ENCODE measurements at places on chromosomes 1 and 21.

DNA sequence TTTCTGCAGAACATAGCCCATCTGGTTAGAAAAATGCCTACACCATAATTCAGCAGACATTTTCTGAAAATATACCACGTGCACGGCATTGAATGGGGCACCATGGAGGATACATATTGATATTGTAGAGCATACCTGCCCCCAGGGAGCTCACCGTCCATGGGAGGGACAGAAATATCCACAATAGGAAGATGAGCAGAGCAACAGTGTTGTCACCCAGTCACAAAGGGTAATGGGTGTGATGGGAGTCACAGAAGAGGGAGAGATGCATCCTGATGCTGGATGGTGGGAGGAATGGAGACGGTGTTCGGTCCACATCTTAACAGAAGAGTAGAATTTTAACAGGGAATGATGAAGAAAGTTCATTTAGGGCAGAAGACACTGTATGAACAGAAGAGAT, 51.4 kb downstream of the ATP1A1 start:
- no peak for DNase-seq

GRCh38 chr1:53299233-53299632, 28.6 kb downstream of the LRP8 start:
- no peak for DNase-seq

DNA sequence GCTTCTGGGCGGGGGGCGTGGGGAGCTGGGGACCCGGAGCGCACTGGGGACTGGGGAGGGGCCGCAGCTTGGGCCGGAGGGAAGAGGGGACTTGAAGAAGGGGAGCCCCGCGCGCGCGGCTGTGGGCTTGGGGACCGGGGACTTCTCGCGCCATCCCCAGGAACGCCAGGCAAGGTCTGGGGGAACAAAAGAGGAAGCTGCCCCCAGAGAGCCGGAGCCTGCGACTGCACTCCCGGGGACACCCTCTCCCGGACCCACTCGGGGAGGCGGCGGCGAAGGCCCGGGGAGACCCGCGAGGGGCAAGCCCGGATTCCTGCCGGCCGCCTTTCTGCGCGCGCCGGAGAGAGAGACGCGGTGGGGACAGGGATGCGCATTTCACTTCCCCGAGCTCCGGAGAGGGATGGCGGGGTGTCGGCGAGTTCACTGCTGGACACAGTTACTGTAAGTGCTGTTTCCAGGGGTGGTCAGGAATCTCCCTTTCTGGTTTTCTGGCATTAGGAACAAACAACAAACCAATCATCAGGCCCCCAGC, 732 bp downstream of the ABCG1 start:
- no peak for DNase-seq

GRCh38 chr1:245306628-245307410, 152.0 kb downstream of the KIF26B start:
- DNase-seq, result no peak

DNA sequence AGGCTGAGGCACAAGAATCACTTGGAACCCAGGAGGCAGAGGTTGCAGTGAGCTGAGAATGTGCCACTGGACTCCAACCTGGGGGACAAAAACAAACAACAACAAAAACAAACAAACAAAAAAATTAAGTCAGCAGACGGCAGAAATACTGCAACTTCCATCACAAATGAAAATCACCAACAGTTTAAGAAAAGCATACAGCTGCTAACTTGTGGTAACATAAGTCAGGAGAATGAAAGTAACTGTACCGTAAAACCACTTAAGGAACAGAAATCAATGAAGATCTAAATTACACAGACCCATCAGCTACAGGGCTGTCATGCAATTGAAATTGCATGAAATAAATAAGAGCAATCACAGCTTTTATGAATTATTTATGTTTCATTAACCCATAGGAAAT, 25.0 kb downstream of the MCOLN2 start:
- DNase-seq, result no peak

- no peak for DNase-seq
Measured at GRCh38 chr1:224694969-224695368, 78.9 kb downstream of the CNIH3 start.

- DNase-seq, result no peak
Measured at GRCh38 chr1:24193046-24193445, 6.0 kb upstream of the IFNLR1 start.

DNA sequence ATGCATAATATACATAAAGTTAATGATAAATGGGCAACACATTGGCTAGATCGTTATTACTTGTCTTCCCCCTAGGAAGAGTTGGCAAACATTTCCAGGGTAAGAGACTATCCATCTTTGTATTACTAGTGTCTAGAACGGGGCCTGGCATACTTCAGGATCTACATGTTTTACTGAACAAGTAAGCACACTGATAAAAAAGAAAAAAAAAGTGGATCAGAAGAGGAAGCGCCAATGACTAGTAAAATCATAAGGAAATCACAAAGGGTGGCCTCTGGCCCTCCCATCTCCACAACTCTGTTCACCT, 482 bp downstream of the TM2D1 start:
- DNase-seq, result no peak

DNA sequence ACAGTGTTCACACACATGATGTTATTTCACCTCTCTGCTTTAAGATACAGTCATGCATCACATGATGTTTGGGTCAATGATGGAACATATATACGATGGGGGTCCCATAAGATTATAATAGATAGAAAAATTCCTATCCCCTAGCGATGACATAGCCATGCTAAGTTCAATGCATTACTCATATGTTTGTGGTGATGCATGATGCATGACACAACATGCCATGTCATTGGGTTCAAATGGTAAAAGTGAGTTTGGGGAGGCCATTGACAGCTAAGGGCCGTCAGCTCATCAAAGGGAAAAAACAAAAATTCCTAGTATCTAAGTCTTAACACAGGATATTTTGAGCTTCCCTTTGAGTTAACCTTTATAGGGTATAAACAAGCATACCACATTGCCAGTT, 73.6 kb downstream of the ATP1A1 start:
- no peak for DNase-seq

GRCh38 chr1:19179597-19180264, 30.3 kb downstream of the UBR4 start:
- no peak for DNase-seq

GRCh38 chr1:246786606-246787238, 62.5 kb downstream of the SCCPDH start:
- no peak for DNase-seq

- no peak for DNase-seq
Measured at GRCh38 chr1:17119773-17120480, 676 bp upstream of the PADI2 start.

GRCh38 chr1:211738691-211739301, 63.4 kb upstream of the NEK2 start:
- no peak for DNase-seq

GRCh38 chr1:63739452-63739851, 34.4 kb upstream of the ROR1 start:
- DNase-seq, result no peak

GRCh38 chr1:34656299-34656698, 98.5 kb upstream of the GJB5 start:
- no peak for DNase-seq

DNA sequence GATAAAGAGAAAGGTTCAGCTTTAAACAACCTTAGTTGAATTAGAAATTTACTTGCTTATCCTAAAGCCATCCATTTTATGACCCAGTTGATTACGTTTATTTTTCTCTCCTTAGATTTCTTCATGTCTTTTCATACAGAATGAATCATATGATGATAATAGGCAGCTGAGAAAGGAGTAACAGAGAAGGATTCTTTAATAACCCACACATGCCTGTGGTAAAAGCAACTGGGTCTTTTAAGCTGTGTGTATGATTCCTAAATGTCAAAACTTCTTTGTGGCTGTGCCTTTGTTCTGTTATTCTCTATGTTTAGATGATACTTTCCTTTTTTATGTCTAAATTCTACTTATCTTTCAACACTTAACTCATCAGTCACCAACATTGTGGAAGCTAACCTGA, 626.5 kb downstream of the NCAM2 start:
- DNase-seq, result no peak

DNA sequence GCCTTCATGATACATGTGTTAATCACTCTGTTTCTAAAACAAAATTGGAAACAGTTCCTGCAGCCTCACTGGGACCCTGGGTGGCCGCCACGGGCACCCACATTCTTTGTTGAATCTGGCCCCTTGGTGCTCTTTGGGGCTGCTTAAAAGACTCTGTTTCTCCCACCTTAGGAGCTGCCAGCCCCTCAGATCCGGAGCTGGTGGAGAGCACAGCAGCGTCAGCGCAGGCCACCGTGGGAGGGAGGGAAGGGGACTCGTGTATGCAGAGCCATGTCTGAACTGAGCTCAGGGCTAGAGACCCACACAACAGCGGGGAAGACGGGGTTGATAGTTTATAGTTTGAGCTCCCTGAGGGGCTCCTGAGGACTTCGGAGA, 121.2 kb downstream of the CNIH3 start:
- no peak for DNase-seq

DNA sequence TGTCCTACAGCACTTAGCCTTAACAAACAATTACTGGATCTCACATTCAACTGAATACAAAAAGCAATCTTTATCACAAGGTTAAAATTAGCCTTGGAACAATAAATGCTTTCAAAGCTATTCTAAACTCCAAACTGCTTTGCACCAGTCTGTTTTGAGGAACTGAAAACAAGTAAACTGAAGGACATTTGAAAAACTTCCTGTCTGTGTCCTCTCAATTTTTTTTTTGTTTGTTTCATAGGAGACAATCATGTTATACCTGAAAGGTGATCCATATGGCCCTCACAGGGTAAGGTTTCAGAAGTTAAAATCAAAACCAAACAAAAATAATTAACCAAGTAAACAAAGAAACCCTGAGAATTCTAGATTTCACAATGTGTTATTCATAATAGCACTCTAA, 459.1 kb downstream of the DPYD start:
- no peak for DNase-seq

DNA sequence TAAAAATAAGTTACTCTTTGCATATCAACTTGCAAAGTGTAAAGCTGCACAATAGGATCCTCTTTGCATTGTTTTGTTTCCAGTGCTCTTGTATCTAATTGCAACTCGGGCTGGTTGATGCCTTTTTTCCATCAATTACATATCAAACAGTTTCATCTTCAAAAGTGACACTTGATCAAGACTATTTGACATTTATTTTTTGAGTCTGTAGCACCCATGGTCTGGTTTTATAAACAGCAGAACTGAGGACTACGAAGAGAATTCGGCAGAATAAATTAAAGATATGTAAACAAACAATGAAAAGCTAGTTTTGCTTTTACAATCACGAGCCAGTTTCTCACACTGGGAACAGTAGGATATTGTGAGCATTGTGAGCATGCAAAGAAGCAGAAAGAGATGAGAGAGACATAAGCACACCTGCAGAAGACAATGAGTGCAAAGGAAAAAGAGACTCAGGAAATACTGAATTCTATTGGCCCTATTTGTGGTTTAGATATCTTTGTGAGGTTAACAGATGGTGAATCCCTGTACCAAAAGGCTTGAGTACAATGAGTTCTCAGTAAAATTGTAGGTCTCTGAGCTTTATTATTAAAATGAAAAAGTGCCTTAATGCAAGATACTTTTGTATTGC, 45.4 kb downstream of the RPL5 start:
- no peak for DNase-seq

DNA sequence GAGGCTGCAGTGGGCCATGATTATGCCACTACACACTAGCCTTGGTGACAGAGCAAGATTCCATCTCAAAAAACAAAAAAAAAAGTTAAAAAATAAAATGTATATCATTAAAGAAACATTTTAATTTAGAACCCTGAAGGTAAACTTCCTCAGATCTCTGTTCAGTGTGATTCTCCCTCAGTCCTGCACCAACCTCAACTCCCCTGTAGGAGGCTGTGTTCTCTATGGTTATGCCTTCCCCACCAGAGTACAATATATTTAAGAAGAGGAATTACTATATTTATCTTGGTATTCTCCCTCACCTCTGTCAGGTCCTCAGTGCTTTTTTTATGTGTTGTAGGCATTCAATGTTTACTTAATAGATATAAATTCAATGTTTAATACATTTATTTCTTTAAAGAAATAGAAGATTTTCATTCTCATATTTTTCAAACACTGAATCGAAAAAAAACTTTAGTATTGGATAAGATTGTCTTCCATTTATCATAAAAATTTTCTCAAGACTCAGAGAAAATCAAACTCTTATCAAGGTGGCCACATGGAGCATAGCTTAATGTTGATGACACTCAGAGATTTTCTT, 4.8 kb upstream of the LRRC8B start:
- no peak for DNase-seq

- no peak for DNase-seq
Measured at GRCh38 chr1:33349081-33349759, 28.3 kb upstream of the A3GALT2 start.

GRCh38 chr1:75125161-75125726, 8.9 kb upstream of the LHX8 start:
- DNase-seq, result no peak

DNA sequence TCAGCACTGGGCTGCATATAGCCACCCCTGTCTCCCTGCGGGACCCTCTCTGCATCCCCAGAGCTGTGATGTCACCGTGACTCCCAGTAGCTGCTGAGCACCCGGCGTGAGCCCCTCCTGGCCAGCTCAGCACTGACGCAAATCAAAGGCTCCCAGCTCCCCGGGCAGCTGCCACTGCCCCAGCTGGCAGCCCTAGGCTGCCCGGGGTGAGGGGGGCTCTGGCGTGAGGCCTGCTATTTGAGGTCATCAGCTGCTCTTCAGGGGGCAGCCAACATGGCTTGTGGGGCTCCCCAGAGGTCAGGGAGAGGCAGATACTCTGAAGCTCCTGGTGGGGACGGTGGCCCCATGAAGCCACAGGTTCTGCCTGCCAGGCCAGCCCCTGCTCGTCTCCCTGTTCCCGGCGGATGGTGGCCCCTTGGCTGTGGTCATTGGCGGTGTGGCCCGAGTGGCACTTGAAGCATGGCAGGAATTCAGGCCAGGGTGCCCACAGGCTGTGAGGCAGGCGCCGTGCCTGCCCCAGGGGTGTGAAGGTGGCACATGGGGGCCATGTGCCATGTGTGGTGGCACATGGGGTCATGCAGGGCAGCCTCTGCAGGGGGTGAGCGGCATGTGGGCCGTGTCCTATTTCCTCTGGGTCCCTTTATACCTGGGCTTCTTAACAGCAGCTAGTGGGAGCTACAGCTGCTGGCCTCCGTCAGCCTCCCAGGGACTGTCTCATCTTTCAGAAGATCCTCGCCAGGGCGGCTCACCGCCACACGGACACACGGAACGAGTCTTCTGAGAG, 85.4 kb downstream of the SIK1 start:
- DNase-seq, result no peak

DNA sequence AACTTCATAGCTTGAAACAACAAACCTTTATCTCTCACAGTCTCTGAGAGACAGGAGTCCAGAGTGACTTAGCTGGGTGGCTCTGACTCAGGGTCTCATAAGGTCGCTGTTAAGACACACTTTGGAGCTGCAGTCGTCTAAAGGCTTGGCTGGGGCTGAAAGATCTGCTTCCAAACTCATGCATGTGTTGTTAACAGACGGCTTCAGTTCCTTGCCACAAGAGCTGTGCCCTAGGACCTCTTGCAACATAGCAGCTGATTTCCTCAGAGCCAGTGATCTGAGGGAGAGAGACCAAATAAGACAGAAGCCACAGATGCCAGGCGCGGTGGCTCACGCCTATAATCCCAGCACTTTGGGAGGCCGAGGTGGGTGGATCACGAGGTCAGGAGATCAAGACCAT, 176.8 kb downstream of the DISC1 start:
- no peak for DNase-seq
